ENCODE measurements at places on chromosomes 4 and X.
A peak's percentile ranks its signal among the peaks of the same experiment; 100 is the strongest.

DNA sequence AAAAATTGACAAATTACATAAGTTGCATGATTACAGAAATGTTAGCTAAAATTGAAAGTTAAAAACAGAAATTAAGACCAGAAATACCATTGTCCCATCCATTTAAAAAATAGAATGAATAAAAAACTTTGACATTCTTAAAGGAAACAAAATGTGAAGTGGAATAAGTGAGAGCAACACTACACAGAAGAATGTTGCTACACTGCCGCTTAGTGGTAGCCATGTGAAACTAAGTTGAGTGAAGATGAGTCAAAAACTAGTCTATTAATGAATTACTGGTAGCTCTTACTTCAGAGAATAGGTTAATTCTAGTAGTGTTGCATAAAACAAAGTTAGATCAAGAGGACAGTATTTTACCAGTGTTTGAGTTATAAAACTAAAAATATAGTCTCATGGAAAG lies 571.0 kb upstream of the KLHL4 start:
- DNase-seq, result no peak

- DNase-seq, result no peak
These were observed 28.0 kb upstream of the AMOT start for GRCh38 chrX:112868586-112868985.

DNA sequence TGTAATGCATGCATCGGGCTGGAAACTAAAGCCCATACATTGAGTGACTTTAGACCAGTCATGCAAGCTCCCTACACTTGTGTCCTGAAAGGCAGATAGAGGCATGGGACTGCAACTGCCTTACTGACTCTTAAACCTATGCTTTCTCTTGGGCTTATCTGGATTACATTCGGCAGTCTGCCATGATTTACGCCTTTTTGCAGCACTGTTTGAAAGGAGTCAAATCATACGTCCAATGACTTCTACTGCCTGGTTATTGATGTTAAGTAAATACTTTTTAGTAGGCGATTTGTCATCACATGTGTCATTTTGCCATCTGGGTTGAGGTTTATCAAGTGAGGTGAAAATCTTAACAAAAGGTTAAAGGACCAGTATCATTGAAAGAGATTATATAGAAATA lies 31.5 kb downstream of the SORBS2 start:
- no peak for DNase-seq

DNA sequence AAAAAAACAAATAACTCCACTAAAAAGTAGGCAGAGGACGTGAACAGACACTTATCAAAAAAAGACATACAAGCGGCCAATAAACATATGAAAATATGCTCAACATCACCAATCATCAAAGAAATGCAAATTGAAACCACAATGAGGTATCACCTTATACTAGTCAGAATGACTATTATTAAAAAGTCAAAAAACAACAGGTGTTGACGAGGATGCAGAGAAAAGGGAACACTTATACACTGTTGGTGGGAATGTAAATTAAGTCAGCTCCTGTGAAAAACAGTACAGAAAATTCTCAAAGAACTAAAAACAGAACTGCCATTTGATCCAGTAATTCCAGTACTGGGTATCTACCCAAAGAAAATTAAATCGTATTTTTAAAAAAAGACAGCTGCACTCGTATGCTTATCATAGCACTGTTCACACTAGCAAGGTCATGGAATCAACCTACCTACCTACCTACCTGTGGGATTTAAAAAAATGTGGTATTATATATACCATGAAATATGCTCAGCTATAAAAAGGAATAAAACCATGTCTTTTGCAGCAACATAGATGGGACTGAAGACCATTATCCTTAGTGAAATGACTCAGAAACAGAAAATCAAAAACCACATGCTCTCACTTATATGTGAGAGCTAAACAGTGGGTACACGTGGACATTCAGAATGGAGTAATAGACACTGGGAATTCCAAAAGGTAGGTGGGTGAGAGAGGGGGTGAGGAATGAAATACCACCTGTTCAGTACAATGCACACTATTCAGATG lies 24.8 kb upstream of the PTPN13 start:
- DNase-seq, result no peak

DNA sequence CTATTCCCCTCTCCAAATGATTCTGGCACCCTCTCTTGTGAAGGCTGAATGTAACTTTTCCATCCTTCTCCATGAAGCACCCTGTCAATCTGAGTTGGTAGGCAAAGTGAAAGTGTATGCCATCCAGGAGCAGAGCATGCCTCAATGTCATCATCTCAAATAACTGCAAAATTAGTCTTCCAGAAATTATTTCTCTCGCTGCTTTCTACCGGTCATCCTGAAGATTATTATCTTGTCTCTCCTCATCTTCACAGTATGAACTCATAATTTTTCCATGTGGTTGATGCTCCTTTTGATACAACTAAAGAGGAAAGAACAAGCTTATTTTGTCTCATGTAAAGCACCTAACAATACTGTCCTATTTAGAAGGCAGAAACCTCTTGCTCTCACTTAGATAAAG lies 285.5 kb upstream of the PCDH7 start:
- no peak for DNase-seq

GRCh38 chr4:38233727-38234480 lies 273.7 kb downstream of the PTTG2 start:
- DNase-seq, result no peak

GRCh38 chr4:72663828-72664227 lies 94.8 kb upstream of the ADAMTS3 start:
- DNase-seq, result no peak

- DNase-seq, result no peak
These were observed 43.3 kb downstream of the FGFBP1 start for GRCh38 chr4:15894921-15895916.

DNA sequence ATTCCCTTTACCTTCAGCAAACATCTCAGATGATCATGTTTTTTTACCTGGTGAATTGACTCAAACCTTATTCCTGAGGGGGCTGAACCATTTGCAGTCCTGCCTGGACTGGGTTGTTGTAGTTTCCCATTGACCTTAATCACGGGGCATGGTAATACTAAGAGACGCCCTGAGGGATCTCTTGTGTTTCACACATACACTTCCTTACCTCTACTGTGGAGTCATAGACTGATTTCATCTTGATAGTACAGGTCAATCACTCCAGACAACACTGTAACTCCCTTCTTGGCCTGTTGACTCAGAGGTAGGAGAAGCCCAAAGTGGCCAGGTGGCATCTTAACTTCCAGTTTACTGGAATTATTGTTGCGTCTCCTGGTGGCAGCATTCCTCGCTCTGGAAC lies 1064.0 kb upstream of the PCDH10 start:
- DNase-seq, result no peak

DNA sequence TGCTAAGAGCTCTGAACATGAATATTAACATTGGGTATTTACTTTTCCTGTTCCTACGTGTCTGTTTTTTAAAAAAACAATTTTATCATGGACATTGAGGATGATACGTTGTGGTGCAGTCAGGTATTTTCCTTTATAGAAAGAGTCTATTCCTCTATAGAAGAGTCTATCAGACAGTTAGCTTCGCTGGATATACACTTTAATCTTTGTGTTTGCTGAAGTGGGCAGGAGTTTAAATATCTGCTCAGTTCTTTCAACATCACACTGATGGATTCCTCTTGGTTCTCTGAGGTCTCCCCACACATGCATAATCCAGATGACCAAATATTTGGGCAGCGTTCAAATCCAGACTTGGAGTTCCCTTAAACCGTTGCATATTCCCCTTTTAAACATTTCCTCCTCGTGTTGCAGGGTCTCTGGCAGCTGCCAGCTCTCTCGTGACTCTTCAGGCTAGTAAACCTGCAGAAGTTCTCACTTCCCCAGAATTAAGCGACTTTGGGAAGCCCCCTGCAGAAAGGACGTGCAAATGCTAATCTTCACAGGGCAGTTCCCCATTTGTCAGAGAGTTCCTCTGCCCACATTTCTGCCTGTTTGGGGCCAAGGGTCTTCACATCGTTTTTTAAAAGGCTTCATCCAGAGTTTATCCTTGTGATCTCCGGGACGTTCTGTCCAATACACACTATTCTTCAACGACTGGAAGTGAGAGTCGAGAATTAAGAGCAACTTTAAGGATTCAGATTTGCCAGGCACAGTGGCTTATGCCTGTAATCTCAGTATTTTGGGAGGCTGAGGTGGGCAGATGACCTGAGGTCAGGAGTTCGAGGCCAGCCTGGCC lies 20.5 kb upstream of the DHRSX start:
- no peak for DNase-seq

GRCh38 chr4:83323136-83323535 lies 11.5 kb downstream of the HPSE start:
- DNase-seq, result no peak

- no peak for DNase-seq
These were observed 112.7 kb upstream of the PTPN13 start for GRCh38 chr4:86481440-86481839.

- DNase-seq, result peak; percentile 35
These were observed 18.8 kb downstream of the SPACA5 start for GRCh38 chrX:48025561-48025960.

GRCh38 chr4:76341063-76341462 lies 34.5 kb downstream of the STBD1 start:
- DNase-seq, result no peak

DNA sequence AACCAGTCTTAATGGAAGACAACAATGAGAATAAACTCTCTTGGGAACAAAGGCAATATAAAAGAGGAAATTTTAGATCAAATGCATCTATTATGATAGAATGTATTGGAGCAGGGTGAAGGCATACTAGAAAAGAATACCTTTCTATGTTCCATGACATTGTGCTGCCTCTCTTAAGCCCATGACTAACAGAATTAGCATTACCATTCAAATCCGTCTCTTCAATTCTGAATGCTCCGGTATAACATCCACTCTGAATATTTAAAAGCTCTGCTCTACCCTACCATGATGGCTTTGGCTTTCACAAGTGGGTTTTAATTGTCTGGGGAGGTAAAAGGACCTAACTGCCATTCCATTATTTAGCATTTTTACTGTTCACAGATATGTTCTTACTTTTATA lies 1878.4 kb downstream of the ARAP2 start:
- DNase-seq, result no peak

- DNase-seq, result no peak
These were observed 61.7 kb downstream of the GPR82 start for GRCh38 chrX:41785685-41786084.

GRCh38 chrX:110394651-110395050 lies 36.0 kb downstream of the RTL9 start:
- no peak for DNase-seq

- no peak for DNase-seq
These were observed 21.7 kb upstream of the MND1 start for GRCh38 chr4:153322791-153323190.

DNA sequence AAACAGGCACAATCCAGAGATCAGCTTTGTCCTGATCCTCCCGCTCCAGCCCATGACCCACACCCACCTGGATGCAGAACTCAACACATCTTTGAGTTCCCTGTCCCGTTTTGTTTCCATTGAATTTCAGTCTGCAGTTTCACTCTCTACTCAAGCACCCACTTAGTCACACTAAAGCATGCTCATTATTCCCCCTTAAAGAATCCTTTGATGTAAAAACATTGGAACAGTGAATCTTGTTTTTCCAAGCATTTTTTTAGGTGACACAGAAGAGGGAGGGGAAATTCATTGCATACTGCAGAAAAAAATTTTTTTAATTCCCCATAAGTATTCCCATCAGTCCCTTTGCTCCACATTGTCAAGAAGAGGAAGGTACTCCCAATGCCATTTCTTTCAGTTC lies 249.7 kb upstream of the TTC29 start:
- DNase-seq, result no peak

DNA sequence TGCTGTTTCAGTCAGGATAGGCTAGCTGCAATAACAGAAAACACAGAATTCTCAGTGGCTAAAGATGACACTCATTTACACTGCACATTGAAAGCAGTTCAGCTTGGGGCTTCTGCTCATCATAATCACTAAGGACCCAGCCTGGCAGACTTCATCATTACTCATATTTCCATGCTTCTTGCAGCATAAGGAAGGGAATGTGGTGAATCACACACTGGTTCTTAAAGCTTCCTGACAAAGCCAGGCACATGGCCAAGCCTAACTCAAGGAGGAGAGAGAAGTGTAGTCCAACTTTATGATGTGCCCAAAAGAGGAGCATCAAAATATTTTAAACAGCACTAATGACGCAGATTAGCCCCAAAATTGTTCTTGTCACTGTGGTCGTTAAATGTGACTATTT lies 186.5 kb downstream of the BANK1 start:
- no peak for DNase-seq

DNA sequence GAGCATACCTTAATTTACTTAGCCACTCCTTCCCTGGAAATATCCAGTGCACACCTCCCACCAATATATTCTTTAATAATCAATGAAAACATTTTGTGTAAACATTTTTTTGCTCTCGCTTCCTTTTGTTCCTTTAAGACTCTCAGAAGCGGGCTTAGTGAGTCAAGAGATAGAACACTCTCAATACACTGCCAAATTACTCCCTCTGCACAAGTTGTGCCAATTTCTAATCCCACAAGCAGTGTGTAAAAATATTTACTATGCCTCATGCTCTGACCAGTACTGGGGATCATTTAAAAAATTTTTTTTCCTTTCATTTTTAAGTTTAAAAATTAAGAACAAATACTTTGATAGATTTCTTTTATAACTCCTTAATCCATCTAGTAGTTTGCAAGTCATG lies 5.1 kb downstream of the MORF4L2 start:
- DNase-seq, result no peak

DNA sequence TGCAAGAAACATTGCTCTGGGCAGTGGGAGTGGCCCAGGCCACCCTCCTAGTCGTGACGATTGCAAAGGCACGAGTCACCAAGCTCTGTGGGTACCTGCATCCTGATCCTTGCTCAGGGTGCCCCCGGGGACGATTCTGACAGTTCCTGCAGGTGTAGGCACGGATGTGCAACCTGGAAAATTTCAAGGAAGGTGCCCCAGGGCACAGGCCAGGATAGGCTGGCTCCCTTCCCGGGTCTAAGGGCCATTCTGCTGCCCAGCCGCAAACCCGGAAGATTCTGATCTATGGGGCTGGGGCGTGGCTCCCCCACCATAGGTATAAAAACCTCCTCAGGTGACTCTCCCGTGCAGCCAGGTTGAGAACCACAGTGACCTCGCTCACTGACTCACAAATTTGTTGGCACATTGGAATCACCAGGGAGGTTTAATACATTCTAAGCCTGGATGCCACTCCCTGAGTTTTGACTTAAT lies 228.5 kb downstream of the PTTG2 start:
- DNase-seq, result no peak

DNA sequence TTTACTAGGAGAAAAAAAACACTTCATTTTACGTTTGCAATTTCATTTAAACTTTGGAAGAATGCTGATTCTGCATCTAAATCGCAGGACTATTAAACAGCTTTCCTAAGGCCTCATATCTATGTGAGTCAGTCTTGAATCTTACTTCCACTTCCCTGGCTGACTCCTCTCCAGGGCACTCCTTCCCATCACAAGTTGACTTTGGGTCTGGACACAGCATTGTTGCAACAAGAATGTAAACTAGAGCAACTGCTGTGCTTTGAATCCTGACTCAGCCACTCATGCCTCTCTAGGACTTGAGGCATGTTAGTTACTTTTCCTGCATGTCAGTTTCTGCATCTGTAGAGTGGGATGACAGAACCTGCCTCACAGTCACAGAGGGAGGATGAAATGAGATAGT lies 413.8 kb downstream of the FAT4 start:
- no peak for DNase-seq
